ENCODE measurements at places on chromosomes 12 and 14.

GRCh38 chr14:95514131-95515079, 2.0 kb downstream of the SYNE3 start:
- no peak for DNase-seq

- DNase-seq = no peak
These were observed 55.6 kb downstream of the RASSF8 start for GRCh38 chr12:26014085-26014484.

- DNase-seq = no peak
These were observed 27.8 kb upstream of the DLK1 start for GRCh38 chr14:100698666-100699448.

DNA sequence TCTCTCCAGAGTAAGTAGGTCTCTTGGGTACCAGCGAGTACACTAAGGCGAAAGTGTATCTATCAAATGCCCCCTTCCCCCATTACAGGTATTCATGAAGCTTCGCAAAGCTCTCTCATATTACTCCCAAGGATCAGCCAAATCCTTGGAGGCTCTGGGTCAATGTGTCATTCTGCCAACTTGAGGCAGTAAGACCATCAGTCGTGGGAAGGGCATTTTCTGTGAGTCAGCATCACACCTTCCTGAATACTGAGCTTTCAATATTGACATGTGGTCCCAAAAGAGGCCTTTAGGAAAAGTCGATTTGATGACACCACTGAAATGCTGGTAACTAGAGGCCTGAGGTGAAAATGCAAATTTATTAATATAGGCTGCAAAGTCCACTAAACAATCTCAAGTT, 323.9 kb downstream of the LRIG3 start:
- DNase-seq = no peak

DNA sequence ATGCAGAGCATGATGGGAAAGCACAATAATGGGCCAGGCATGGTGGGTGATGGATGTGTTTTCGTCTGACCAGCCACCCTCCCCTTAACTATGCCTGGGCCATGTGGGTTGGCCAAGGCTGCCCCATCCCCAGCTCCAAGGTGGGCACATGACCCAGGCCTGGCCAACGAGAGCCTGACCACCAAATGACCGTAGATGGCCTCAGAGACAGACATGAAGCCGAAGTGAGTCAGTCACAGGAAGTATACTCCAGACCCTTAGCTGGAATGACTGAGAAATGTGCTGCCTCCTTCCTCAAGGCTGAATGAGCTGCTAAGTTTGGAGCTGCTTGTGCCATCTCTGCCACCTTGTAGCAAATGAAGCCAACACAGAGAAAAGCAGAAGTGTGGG, 233.6 kb downstream of the BCL11B start:
- DNase-seq = no peak

DNA sequence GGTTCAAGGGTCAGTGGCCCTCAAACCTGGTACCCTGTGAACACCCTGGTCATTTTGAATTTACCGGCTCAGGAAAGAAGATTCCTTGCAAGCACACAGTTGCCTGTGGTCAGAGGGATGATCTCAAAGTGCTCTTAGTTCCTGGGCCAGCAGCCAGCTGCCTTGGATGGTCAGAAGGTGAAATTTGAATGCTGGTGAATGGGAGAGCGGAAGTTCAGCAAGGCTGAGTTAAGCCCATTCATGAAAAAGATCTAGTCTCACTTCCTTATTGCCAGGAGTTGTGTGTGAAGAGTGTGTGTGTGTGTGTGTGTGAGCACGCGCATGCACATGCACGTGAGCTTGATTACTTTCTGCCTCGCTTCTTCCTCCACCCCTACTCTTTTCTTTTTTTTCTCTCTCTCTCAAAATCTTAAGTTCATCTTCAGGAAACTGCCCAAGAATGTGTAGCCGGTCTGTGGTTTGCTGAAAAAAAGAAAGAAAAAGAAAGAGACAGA, 155.5 kb upstream of the CCND2 start:
- DNase-seq = peak; percentile 75

GRCh38 chr12:93591137-93591868, 18.8 kb downstream of the SOCS2 start:
- DNase-seq = peak; percentile 82

DNA sequence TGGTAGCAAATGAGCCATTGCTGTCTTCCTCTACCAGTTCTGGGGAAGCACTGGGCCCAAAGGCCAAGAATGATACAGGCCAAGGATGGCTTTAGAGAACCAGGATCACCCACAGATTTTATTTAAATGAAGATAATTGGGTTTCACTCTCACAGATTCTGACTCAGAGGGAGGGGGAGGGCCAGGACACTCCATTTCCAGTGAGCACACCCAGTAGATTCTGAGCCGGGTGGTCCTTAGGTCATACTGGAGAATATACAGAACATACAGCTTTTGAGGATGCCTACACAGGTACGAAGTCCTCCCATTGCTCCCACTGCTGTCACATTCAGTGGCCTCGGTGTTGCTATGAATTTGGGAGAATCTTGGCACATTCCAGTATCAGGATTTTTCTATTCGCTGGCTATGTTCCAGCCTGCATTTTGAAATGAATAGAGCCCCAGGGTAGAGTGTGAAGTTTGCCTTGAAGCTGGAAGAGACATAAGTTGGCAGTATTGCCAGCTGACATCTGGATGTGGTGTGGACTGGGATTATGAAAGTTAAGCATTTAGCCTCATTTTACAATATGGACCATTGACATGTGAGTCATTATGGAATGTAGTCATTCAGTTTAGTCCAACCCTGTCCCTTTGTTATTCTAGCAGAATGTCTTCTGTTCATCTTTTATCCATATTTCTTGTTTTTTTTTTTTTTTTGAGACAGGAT, 45.8 kb upstream of the POC1B start:
- DNase-seq = no peak

DNA sequence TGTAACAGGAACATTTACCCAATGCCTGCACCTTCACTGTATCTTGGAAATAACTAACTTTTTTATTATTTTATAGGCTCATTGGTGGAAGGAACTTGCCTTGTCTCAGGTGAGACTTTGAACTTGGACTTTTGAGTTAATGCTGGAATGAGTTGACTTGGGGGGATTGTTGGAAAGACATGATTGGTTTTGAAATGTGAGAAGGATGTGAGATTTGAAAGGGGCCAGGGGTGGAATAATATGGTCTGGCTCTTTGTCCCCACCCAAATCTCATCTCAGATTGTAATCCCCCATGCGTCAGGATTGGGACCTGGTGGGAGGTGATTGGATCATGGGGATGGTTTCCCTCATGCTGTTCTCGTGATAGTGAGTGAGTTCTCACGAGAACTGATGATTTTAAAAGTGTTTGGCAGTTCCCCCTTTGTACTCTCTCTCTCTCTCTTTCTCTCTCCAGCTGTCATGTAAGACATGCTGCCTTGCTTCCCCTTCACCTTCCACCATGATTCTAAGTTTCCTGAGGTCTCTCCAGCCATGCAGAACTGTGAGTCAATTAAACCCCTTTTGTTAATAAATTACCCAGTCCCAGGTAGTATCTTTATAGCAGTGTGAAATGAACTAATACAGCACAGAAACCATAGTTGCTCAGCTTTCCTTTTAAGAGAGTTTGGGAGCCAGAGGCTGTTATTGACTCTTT, 244.1 kb downstream of the BTG1 start:
- no peak for DNase-seq

DNA sequence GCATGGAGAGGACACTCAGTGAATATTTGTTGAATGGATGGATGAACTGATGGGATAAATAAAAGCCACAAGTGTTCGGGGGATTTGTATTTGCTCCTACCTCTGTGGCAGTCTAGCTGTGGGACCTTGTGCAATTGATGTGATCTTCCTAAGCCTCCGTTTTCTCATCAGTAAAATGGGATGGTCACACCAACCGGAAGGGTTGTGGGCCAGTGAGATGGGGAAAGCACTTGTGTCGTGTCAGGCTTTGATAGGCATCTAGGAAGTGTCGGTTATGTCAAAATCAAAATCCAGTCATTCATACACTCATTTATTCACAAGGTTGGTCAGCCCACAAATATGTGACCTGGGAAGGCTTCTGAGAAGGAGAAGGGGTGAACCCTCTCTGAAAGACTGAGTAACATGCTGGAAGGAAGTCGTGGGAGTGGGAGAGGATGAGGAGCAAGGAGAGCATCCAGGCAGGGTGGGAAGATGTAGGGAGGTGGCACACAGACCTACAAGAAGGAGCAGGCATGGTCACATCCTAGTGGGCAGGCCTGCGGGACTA, 7.8 kb upstream of the SERPINA9 start:
- no peak for DNase-seq

- DNase-seq = no peak
These were observed 2.1 kb downstream of the UNG start for GRCh38 chr12:109099431-109100020.

DNA sequence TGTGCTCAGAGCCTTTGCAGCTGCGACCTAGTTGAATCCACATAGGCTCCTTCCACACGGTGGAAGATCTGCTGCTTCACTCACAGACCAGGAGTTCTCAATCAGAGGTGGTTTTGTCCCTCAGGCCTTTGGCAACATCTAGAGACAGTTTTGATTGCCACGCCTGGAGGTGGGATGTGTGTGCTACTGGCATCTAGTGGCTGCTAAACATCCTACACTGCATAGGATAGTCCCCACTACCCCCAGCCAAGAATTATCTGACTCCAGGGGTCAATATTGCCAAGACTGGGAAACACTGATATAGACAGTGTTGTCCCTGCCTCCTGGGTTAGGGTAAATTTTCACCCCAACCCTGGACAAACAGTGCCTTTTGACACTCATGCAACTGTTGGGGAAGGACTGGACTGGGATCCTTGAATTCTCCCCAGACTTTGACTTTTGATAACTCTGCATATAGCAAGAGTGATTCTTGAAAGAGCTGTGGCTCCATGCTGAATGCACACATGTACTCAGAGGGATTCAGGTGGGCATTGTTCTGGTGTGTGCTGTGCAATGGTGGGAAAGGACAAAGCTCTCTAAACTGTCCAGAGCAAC, 39.8 kb downstream of the BAZ2A start:
- DNase-seq = no peak

DNA sequence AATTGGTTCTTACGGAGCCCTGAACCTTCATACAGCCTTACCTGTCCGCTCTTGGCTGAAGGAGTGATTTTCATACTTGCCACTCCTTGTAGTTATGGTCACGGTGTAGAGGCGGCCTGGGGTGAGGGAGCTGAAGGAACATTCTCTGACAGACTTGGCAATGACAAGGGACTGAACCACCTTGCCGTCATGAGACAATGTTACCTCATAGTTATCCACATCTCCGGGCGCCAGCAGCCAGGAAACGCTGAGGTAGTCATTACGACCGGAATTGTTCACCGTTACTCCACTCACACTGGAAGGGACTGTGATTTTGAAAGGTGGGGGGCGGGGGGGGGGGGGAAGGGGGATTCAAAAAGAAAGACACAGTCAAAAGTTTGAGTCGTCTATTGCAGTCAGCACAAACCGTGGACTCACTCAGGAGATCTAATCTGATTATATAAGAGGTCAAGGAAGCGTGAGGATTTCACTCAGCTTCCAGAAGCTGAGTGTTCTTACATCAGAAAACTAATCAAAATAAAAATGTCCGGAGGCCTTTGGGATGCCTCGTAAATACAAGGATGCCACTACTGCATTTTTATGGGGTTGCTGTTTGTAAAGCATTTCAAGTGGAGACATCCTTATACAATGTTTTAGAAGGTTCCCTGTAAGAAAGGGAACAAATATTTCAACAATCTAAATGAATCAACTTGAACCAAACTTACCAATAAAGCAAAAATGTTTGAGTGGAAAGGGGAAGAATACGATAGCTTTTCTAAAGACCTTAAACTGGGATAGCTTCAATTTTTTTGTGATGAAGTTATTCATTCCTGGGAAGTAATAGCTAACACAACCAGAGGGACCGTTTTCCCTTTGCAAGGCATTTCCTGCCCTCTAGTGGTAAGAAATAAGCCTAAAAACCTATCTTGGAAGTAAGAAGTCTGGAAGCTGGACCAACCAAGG, 60.6 kb downstream of the PTPRB start:
- DNase-seq = peak; percentile 90

- no peak for DNase-seq
These were observed 24.2 kb upstream of the NT5DC3 start for GRCh38 chr12:103865151-103865730.

- no peak for DNase-seq
These were observed 44.7 kb downstream of the DPF3 start for GRCh38 chr14:72849222-72849621.

GRCh38 chr12:62776575-62776974, 158.4 kb downstream of the PPM1H start:
- no peak for DNase-seq

GRCh38 chr12:4850857-4851380, 58.8 kb upstream of the KCNA1 start:
- DNase-seq = no peak

- no peak for DNase-seq
These were observed 700 bp downstream of the PRKAG1 start for GRCh38 chr12:49017891-49018260.

DNA sequence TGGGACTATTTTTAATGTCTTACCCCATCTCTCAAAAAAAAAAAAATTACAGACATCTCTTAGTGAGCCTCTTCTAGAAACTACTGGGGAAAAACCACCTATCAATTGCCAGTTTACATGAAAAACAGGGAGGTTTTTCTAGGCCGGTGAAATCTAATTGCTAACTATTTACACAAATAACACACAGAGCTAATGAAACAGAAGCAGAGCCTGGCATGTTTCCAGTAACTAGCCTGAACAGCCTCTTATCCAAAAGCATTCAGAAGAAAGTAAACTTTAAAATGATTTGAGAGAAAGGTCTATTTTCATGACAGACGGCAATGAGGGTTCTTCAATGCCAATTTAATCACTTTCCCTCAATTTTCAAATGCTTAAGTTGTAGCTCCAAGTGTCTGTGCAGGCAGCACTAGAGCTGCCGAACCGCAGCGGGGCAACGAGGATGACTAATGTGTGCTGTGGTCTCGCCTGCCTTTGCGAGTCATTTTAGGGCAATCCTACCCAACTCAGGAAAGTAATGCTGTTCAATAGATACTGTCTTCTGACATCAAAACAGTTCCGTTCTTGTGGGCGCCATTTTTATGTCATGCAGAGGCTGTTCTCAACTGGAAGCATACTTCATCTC, 84.6 kb downstream of the SETD3 start:
- peak; percentile 40 for DNase-seq

DNA sequence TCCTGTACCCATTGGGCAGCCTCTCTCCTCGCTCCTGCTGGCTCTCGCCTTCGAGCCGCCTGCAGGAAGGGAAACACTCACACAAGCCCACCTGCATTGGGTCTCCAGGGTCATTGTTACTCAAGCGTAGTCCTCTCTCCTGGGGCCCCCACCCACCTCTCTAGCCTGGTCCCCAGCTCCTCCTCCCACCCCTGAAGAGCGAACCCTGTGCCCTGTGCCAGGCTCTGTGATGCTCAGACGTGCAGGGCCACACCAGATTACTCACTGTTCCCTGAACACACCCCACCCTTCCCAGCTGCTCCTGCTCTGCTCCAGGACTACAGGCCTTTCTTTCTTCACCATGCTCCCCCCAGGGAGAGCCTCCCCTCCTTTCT, 88.1 kb downstream of the NINJ2 start:
- DNase-seq = no peak

GRCh38 chr14:75865531-75865930, 116.3 kb downstream of the TGFB3 start:
- no peak for DNase-seq

- peak; percentile 24 for DNase-seq
These were observed 67.0 kb upstream of the CAND1 start for GRCh38 chr12:67202011-67202677.

- no peak for DNase-seq
These were observed 47.1 kb downstream of the FBRSL1 start for GRCh38 chr12:132537049-132537448.

All from Ammon's horn (tissue), 1 donor.